Purkinje cell (primary cell): ENCODE measurements at places on chromosomes 2 and 18. TPM values are rescaled to one million over a fixed set of nuclear protein-coding genes. Genes with fewer than 3 reads are reported as not detected.

The TUBA3E gene
- 0.20 TPM in 1 of 2 replicates, not detected in the other for polyA plus RNA-seq

The DSG2 gene
- not detected in 2 replicates for polyA plus RNA-seq

The OXER1 gene
- polyA plus RNA-seq, result not detected in 2 replicates

The CBLN2 gene
- 8.2 TPM in 1 of 2 replicates, not detected in the other for polyA plus RNA-seq

The C2orf76 gene
- 47.8 and 68.0 TPM in 2 replicates for polyA plus RNA-seq
